AG08396 (cell line): ENCODE measurements at places on chromosomes 4 and X.

DNA sequence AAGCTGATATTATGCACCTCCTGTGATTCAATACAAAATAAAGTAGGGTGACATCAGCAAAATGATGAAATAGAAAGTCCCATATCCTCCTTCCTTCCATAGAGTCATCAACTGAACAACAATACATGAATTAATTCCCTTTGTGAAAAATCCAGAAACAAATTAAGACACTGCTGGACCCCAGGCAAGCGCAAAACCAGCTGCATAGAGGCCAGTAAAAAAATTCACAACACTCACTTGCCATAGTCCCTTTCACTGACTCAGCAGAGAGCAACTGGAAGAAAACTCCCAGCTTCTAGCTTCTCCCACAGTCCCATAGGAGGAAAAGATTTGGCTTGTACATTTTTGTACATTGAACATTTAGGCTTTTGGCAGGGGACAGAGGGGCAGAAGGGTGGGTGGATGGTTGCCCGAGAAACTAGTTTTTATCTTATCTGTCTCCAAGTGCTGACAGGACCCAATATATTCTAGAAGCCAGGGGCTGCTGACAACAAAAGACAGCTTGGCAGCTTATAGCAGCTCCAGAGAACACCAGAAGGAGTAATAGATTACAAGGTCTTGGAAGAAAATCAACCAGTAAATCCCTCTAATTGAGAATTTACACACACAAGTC is 124.6 kb downstream of the NDST3 start:
- no peak for DNase-seq

GRCh38 chrX:9370893-9371292 is 94.0 kb upstream of the TBL1X start:
- no peak for DNase-seq

DNA sequence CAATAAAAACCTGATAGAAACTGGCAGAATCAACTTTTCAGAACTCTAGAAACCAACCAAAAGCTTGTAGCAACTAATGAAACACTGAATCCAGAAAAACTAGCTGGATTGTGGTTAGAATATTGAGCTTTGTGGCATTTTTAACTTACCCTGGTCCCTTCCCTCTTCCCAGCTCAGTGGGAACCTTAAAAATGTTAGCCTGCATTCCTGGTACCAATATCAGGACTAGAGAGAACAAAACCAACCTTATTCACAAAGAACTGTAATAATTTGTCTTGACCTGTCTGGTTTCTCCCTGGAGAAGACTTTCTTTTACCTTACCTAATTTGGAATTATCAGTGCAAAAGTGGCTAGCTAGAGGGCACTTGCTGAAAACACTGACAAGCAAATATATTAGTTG is 21.2 kb downstream of the SH3D19 start:
- no peak for DNase-seq

DNA sequence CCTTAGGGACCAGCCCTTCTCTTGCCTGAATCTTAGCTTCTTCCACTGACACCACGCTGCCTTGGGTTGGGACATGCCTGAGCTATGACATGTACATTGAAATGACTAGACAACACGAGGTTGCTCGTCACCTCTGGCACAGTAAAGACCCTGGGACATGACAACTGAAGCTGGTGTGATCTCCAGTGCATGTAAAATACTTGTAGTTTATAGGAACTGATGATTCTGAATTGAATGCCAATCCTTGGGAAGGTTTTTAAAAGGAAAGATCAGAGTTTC is 100.7 kb upstream of the PGRMC2 start:
- no peak for DNase-seq

GRCh38 chrX:117788339-117788738 is 328.3 kb downstream of the KLHL13 start:
- DNase-seq: no peak

DNA sequence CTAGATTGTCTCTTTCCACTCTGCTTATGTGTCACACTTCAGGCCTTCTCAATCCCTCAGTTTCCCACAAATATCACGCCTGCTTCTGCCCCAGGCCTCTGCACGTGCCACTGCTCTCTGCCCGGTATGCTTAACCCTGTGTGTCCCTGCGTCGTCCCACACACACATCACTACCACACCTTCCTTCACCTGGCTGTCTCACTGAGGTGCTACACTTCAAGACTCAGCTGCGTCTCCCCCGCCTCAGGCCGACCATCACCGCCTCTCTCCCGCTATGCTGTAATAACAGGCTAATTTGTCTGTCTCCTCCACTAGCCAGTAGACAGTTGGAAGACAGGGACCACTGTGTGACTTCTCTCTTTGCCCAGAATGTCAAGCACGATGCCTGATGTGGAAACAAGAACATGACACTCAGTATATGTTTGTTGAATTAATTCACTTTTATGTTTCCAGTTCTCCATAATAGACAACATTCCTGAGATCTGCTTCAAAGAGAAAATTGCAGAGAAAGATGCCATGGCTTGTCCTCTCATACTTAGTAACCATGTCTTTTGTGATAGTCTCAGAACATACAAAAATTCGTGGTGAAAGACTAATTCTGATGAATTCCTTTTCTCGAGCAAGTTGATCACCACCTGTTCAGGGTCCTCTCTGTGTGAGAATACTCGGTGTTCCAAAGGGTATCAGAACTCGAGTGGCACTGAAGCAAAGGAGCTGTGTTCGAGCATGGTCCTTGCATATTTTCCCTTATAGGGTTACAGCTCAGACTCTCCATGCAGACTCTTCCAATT is 54.2 kb downstream of the AFAP1 start:
- no peak for DNase-seq

DNA sequence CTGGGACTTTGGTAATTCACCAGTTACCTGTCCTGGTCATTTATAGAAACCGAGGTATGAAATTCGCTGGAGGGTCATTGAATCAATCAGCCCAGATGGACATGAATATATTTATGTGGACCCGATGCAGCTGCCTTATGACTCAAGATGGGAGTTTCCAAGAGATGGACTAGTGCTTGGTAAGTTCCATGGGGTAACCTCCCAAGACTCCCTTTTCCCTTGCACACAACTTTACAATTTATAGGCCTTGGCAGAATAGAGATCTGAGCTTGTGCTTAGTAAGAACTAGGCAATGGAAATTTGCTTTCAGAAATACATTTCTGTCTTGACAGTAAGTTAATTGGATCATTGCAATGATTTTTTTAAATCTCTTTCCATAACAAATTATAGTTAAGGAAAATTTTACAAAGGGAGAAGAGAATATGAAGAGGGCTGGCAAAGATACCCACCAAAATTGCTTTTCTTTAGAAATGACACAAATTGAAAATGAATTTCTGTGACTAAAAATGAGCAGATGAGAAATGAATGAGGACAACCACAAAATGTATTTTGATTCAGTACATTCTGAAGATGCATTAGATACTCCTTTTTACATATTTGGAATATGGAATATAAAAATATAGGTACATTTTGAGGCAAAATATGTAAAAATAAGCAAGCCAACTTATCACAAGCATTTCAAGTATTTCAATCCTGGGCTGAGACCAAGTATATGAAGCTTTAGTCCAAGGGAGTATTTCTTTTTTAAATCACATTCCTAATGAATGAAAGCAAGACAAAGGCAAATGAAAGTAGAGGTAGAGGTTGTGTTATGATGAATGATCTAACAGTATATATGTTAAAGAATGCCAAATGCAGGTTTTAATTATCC is 45.9 kb downstream of the PDGFRA start:
- no peak for DNase-seq

- DNase-seq: no peak
These were observed 180.7 kb upstream of the IL15 start for GRCh38 chr4:141455651-141456050.

DNA sequence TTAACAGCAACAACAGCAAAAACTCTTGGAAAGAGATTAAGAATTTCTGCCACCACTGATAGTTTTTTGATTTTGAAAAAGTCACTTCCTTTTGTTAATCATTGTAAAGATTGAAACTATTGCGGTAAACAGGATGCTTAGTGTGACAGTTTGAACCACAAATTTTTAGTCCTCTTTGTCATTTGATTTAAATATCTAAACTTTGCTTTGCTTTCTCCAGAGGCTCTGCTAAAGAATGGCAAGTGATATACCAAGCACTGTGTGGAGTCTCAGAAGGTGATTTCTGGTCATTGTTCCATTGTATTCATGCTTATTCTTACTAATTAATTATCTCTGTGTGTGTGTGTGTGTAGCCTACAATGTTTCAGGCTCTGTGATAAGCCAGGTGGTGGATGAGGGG is 155.6 kb downstream of the BMPR1B start:
- DNase-seq: no peak

DNA sequence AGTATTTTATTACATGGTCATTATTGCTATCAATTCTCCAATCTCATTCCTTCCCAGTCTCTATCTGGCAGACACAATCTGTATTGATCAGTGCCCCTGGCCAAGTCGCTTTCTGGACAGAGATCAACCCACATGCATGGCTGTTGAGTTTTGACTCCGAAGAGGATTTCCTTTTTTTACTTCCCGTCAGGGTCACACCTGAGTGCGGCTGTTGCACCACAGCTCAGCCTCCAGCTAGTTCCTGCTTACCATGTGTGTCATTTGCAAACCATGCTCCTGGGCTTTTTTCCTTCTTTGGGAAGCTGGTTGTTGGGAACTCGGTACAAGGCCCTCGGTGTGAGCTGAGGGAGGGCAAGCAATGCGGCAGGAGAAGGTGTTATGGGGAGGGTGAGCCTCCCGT is 11.7 kb downstream of the MAGED2 start:
- DNase-seq: no peak

- peak; percentile 26 for DNase-seq
These were observed 583 bp downstream of the GABRE start for GRCh38 chrX:151973851-151974335.

GRCh38 chrX:123685232-123685631 is 47.6 kb downstream of the THOC2 start:
- no peak for DNase-seq

DNA sequence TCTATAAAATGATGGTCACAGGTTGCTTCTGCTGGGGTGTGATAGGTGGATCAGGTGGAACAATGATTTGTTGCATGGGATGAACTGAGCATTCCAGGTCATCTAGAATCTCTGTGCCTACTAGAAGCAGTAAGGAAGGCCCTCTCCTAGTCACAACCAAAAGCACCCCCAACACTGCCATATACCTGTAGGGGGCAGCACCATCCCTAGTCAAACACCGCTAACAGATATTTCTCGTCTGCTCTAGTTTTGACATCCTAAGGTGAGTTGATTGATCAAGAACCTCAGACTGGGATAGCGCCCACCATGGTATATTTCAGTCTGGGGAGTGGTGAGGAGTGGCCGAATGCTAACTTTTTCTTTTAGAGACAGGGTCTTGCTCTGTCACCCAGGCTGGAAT is 160.2 kb downstream of the NHS start:
- peak; percentile 32 for DNase-seq

DNA sequence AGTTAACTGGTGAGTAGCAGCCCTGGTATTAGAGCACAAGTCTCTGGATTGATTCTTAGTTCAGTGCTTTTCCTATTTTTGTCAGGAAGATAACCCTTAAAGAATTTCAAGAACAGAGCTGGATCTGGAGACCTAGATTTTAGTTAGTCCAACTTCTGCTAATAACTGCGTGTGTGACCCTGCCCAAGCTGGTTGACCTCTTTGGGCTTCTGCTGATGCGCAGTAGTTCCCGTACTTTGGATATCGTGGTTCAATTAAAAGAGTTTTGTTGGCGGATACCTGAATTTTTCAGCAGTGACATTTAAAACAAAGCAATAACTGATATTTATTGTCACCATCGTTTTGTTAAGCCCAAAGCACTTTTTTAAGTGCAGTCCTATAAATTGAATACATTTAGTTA is 9.3 kb downstream of the MSMO1 start:
- DNase-seq: no peak

DNA sequence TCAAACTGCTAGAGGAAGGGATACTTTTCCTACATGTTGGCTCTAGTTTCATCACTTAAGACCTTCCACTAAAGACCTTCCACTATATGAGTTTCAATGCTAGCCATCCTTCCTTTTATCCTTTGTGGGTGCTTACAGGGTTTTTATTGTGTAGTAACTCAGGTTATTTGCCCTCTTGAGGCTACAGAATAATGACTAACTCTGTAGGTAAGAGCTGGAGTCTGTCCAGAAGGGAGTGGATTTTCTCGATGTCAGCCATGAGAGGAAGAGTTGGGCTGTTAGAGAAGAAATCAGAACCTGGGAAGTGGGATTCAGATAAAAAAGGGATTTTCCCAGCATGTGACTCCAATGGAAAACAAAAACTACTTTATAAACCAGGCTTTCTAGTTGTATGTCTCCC is 27.5 kb upstream of the HERC5 start:
- no peak for DNase-seq

- no peak for DNase-seq
These were observed 123.2 kb upstream of the NAP1L5 start for GRCh38 chr4:88820698-88821415.

- no peak for DNase-seq
These were observed 41.8 kb downstream of the ACSL4 start for GRCh38 chrX:109691277-109691676.

DNA sequence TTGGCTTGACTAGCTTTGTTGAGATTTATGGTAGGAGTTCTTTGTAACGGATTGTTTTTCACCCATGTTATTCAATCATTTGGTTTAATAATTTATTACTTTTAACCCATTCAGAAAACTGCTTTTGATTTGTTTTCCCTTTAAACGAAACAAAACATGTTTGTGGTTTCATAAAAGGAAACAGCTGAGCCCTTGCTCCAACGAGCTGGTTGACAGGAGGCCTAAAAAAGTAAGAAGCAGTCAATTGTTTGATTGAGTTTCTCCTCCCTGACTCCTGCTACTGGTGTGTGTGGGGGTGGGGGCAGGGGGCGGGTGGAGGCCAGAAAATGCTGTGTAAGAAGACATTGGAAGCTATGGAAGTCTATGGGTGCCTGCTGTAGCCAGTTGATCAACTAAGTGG is 102.8 kb downstream of the CHRDL1 start:
- no peak for DNase-seq

- no peak for DNase-seq
These were observed 12.9 kb upstream of the IL2 start for GRCh38 chr4:122469457-122469856.
